ENCODE measurements at places on chromosomes 5 and 9.

GRCh38 chr9:120663380-120663779, 50.9 kb downstream of the MEGF9 start:
- DNase-seq: peak; percentile 31

- DNase-seq: no peak
Measured at GRCh38 chr9:75039801-75040200, 11.7 kb upstream of the CARNMT1 start.

DNA sequence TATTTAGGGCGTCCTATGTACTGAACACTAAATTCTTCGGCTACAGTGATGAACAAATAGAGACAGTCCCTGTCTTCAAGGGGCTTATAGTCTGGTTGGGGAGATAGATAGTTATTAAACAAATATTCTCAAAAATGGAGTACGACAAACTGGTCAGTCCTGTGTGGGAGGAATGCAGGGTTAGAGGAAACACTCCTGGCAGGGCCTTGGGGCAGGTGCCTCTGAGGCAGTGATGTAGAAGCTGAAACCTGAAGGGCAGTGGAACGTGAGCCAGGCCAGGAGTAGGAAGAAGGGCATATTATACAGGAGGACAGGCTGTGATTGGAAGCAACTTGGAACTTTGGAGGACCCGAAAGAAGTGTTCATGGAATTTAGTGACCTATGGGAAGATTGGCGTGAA, 133.4 kb downstream of the AOPEP start:
- no peak for DNase-seq

- no peak for DNase-seq
Measured at GRCh38 chr5:179616002-179616594, 7.4 kb downstream of the HNRNPH1 start.

DNA sequence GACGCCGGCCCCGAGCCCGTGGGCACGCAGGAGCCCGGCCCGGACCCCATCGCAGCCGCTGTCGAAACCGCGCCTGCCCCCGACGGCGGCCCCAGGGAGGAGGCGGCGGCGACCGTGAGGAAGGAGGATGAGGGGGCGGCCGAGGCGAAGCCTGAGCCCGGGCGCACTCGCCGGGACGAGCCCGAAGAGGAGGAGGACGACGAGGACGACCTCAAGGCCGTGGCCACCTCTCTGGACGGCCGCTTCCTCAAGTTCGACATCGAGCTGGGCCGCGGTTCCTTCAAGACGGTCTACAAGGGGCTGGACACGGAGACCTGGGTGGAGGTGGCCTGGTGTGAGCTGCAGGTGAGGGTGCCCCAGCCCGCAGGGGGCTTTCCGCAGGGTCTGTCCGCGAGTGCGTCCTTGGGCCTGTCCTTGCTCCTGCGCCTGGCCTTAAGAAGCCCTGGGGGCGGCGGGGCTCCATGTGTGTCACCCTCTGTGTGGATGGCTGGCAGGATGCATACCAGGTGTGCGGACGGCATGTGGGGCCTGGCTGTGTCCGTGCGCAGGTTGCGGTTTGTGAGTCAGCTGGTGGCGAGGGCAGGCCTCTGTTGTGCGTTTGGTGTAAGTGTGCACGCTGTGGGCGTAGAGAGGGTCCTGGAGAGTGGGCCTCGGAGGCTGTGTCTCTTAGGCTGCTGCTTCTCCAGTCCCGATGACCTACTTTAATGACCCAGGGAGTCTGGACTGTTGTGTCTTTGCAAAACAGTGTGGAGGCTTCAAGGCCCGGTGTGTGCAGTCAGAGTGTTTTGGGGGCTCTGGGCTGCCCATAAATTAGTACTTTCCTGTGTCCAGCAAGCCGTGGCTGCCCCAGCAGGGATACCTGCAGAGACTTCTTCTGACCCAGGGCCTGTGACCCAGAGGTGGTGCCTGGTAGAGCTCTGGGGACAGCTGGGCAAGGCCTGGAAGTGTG, 1.6 kb downstream of the WNK2 start:
- peak; percentile 40 for DNase-seq

DNA sequence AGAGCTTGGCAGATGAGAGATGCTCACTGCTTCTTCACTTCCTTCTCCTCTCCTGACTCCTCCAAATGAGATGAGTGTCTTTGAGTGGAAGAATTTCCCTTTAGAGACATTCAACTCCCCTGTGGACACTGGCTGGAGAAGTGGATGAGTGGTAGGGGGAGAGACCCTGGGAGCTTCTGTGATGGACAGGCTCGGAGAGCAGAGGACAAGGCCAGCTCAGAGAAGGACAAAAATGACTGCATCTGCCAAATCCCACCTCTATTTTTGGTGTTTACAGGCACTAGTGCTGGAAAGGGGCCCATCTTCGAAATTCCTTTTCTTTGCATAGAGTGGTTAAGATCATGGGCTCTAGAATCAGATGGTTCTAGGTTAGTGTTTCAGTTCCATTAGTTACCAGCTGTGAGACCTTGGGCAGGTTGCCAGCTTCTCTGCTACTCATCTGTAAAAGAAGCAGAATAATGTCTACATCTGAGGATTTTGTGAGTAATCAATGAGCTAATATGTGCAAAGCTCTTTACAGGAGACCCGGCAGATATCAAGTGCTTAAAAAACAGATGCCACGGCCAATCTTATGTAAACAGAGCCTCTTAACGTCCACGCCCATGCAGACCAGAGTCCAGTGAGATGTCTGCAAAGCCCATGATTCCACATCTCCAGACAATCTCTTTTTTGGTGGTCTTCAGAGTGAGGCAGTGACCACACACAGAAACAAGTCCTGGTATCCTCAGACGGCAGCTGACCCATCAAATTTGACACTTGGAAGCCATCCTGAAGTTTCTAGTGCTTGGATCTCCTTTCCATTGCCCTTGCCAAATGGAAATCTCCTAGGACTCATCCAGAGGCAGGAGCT, 13.6 kb upstream of the COL27A1 start:
- DNase-seq: no peak

- DNase-seq: no peak
Measured at GRCh38 chr5:149956685-149957084, 3.9 kb upstream of the SLC26A2 start.

DNA sequence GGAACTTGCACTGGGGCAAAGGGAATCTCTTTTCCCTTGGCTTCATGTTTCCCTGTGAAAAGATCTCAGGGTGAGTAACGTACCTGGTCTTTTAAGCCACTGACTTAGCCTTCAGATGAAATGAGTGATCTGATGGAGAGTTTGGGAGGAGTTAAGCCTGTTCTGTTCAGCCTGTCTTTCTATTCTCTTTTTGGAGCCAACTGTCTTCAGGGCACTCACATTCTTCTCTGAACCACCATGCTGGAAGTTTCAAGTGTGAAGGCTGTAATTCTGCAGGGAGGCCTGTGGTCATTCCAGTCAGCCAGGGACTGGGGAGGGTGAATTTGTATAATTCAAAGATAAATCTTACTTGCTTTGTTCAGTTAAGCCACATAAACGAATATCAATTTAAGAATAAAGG, 722.2 kb upstream of the SEMA6A start:
- no peak for DNase-seq

DNA sequence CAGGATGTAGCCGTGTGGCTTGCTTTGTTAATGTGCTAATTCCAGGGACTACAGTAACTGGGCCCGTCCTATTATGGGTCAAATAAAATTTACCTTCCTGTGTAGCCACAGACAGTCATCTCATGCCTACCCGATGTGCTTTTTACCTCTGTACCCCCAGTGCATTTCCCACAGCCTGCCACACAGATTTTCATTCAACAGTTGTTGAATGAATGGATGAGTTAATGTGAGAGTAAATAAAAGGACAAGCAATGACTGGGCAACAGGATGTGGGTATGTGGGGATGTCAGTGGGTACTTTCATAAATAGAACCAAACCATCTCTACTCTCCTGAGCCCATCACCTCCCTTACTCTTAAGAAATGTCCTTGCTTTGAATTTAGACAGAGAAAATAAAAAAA, 441.2 kb upstream of the ZNF462 start:
- no peak for DNase-seq

DNA sequence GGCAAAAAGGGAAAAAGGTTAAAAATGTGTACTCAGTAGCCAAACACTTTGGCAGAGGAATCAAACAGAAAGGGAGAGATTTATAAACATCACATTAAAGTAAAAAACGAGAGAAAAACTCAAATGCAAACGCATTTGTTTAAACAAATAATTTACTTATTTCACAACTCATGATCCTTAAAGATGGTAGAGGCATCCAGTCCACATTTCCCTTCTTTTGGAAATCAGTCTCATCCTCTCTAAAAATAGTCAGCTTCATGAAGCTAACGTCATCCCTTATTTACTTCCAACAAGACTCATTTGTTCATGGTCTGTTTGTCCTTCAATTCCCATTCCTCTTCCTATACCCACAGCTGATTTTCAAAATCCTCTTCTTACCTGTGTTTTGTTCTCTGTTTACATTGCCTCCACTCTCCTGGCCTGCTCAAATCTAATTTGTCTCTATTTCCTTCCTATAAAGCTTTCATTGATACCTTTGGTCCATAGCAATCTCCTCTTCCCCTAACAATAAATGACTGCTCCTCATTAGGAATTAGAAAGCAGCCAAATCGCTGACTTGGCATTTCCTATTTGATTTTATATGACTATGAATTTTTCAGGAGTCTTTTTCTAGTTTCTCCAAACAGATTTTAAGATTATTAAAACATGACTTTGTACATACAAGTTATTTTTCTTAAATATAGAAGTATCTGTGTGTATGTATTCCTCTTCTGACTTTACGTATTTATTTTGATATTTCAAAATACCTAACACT, 805.3 kb downstream of the TLE1 start:
- no peak for DNase-seq

DNA sequence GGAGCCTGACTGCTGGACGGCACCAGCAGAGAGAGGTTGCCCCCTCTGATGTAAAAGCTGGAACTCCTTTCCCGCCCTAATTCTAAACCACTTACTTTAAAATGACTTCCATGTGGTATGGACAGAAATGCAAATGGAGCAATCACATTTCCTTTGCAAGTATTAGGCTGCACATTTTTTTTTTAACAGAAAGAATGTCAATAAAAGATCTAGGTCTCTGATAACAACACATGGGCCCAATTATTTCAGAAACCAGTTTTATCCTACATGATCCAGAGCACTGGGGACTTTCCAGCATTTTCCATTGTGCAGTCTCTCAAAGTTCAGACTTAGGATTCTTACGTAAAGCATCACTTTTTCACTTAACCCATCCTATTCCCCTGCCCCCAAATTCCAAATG, 203.7 kb downstream of the NXNL2 start:
- no peak for DNase-seq

GRCh38 chr5:158808542-158808941, 291.2 kb downstream of the EBF1 start:
- no peak for DNase-seq

DNA sequence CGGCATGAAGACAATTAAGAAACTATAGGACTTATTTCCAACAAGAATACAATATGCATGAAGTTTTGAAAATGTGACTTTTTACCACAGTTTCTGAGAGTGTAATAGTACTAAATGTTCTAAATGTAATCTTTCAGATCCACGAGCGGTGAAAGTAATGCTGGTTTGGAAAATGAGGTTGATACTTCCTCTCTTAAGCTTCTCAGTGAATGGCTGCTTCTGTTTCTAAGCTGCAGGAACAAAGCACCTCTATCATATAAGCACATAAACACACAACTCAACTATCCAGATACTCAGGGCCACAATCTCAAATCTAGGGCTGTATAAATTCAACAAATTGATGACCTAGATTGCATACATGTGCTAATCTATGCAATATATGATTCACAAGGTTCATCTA, 78.3 kb downstream of the LIFR start:
- DNase-seq: no peak

DNA sequence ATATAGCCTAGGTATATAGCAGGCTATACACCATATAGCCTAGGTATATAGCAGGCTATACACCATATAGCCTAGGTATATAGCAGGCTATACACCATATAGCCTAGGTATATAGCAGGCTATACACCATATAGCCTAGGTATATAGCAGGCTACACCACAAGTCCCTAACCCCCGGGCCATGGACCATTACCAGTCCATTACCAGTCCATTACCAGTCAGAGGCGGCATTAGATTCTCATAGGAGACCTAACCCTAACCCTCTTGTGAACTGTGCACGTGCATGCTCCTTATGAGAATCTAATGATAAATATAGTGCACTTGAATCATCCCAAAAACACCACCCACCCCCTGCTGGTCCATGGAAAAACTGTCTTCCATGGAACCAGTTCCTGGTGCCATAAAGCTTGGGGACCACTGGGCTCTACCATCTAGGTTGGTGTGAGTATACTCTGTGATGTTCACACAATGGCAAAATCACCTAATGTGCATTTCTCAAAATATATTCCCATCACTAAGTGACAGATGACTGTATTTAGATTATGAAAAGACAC, 4.7 kb downstream of the PLIN2 start:
- no peak for DNase-seq

- DNase-seq: no peak
Measured at GRCh38 chr9:68522954-68523353, 17.7 kb downstream of the TMEM252 start.

GRCh38 chr5:112106878-112107277, 312.2 kb downstream of the EPB41L4A start:
- no peak for DNase-seq

GRCh38 chr5:113524927-113525326, 11.4 kb downstream of the YTHDC2 start:
- DNase-seq: no peak

GRCh38 chr5:175215906-175216305, 228.1 kb downstream of the DRD1 start:
- no peak for DNase-seq

DNA sequence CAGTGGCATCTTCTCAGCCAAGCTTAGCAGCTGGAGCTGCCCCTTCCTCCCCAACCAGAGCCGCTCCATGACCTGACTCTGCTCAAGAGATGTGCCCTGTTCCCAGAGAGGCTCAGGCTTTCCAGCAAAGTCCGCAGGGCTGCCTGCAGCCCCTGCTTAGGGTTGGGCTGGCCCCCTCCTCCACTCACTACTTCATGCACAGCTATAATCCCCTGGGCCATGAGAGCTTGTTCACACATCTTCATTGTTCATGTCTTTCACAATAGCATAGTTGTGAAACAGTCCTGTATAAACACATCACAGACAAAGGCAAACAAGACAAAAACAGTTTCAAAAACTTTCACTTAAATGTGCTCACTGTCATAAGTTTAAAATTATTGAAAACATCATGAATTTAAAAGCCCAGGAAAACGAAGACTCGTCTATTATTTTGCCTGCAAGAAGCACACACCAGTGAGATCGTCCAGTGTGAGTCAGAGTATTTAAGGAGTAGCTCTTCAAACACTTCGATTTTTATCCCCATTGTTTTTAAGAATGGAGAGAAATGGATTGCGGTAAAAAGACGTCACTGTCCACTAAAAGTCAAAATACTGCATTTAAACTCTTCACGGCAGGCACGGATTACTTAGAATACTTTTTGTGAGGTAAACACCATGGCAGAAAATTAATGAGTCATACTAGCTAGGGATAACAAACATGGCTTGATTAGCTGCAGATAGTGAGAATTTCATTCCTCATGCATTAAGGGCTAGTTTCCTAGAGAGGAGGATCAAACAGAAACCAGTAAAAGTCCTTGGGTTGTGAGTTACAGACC, 40.7 kb upstream of the S1PR3 start:
- DNase-seq: no peak

DNA sequence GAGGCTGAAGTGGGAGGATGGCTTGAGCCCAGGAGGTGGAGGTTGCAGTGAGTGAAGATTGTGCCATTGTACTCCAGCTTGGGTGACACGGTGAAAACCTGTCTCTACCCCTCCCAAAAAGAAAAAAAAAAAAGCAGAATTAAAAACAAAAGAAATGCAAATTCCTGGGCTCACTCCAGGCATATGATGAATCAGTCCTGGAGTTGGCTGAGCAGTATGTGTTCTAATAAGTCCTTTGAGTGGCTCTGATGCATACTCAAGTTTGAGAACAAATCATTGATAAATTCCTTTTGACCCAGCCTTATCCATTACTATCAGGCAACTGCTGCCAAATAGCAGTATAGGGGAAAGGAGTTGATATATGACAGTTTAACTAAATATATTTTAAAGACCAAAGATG, 28.3 kb downstream of the UHRF2 start:
- no peak for DNase-seq
